ENCODE measurements at places on chromosomes 2 and 18.

DNA sequence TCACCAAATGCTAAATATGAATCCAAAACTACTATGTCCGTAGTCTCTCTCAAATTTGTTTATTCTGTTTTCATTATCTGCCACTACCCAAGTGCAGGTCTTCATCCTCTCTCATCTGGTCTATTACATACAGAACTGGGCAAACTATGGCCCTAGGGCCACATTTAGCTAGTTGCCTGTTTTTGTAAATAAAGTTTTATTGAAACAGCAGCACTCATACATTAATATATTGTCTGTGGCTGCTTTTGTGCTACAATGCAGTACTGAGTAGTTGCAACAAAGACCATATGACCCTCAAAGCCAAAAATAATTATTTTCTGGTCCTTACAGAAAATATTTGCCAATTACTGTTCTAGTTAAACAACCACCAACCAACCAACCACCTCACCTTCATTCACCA lies 172.2 kb upstream of the NCKAP5 start:
- no peak for DNase-seq

- no peak for DNase-seq
Measured at GRCh38 chr2:21422724-21423522, 299.2 kb downstream of the TDRD15 start.

DNA sequence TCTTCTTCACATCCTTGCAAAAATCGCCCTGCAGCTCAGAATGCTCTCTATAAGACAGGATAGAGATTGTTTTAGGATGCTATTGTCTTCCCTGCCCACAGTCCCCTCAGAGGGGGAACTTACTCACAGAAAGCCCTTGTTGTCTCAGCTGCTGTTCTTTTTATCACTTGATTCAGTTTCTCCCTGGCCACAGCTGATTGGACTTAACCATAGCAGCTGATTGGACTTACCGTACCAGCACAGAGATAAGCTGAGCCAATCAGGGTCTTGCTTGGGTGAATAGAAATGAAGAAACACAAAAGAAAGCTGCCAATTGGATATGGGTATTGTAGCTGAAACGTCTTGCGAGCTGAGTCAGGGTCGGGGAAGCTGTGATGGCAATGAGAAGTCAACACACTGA lies 194.2 kb upstream of the MEX3C start:
- no peak for DNase-seq

GRCh38 chr18:46632401-46633071 lies 24.5 kb downstream of the LOXHD1 start:
- no peak for DNase-seq

- DNase-seq = no peak
Measured at GRCh38 chr2:66532972-66533868, 98.3 kb downstream of the MEIS1 start.

DNA sequence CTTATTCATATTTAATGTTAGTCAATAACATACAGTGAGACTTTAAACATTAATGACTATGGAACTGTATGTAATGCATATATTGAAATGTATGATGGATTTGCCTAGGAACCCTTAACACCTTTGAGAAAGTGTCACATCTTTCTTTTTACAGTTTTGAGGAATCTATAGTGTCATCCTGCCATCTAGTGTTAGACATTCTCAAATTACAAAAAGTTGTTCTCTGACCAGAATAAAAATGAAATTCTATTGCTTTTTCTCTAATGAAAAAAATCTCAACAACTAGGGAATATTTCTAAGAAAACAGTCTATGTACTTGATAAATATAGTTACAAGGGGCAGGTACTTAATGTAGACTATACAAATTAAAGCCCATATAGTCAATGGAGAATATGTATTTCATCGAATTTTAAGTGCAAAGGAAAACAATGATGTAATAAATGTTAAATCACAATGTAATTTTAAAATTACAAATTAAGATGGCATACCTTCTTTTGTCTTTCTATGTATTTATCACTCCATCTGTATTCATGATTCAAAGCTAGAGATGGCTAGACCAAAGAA lies 5.1 kb upstream of the CALCRL start:
- no peak for DNase-seq

GRCh38 chr2:71069376-71069775 lies 928 bp downstream of the NAGK start:
- no peak for DNase-seq

GRCh38 chr2:64808092-64808491 lies 154.4 kb upstream of the SERTAD2 start:
- no peak for DNase-seq

- DNase-seq = no peak
Measured at GRCh38 chr2:212288308-212288707, 250.3 kb downstream of the ERBB4 start.

- no peak for DNase-seq
Measured at GRCh38 chr2:140600116-140600515, 1530.7 kb downstream of the LRP1B start.

- DNase-seq = no peak
Measured at GRCh38 chr2:207251022-207251421, 85.3 kb upstream of the KLF7 start.

- no peak for DNase-seq
Measured at GRCh38 chr18:36279001-36279400, 18.5 kb upstream of the FHOD3 start.

DNA sequence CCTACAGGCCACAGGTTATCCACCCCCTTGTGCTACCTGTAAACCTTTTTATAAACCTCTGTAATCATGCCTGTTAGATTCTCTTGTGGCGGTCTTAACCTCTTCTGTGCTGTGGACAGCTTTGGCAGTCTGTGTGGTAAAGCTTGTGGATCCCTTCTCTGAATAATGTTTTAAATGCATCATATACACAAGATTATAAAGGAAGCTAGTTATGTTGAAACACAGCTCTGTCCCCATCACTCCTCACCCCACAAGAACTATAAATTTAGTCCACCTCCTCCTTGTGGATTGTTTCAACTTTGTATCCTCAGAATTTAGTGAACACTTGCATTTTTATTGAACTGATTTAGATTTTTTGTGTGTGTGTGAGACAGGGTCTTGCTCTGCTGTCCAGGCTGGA lies 107.7 kb downstream of the ICA1L start:
- DNase-seq = no peak

DNA sequence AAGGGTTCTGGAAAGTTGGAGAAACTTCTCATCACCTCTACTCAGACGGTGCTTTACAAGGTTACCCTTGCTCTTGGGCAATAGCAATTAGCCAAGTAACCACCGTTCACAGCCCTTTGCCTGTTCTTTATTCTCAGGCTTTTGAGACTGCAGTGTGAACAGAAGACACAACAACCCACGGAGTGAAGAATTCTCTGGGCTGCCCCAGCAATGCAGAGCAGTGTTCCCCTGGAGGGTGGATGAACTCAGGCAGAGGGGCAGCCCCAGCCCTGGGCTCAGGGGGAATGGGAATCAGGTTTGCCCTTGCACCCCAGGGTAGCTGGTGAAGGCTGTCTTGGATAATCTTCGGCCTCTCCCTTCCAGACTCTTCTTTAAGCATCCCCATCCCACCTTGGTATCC lies 69.1 kb downstream of the MCFD2 start:
- no peak for DNase-seq

- DNase-seq = no peak
Measured at GRCh38 chr2:46366668-46367052, 69.5 kb downstream of the EPAS1 start.

DNA sequence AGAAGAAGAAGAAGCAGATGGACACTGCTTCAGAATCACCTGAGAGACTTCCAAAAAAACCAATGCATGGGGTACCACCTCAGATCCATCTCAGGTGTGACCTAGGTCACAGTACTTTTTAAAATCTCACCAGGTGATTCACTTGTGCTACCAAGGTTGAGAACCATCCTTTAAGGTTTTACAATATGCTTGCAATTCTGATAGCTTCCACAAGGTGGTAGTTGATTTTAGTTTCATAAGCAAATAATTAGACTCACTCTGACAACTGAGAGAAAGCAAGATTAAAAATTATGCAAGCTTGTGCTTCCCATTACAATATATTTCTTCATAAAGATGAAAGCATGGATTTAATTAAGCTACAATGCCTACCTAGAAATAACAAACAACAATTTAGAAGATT lies 355.1 kb downstream of the EN1 start:
- DNase-seq = no peak

DNA sequence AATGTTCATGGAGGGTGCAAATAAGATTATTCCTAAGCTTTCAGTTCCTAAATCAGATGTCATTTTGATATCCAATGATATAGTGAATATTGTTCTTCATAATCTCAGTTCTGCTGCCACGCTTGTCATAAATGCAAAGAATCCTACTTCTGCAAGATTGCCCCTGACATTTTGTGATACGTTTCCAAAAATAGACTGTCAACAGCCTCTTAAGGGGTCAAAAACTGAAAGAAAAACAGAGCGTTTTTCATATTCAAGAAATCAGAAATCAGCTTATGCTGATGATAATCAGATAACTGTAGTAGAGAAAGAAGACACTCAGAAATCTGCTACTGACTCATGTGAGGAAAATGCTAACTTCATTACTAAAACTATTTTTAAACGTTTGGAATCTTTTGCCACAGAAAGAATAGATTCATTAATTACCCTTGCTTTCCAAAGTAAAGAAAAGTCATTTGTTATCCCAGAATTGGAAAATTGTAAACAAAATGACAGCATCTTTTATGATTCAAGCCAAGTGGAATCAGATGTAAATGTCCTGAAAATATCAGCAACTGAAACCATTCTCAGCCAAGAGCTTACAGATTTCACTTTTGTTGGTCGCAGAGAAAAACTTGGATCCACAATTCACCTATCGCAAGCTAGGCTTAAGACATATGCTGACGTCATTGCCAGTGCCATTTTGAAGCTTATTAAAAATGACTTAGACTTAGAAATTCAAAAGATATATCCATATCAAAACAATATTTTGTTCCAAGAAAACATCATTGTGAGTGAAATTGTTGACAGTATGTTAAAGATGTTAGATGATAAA lies 55.1 kb downstream of the FSIP2 start:
- DNase-seq = no peak

DNA sequence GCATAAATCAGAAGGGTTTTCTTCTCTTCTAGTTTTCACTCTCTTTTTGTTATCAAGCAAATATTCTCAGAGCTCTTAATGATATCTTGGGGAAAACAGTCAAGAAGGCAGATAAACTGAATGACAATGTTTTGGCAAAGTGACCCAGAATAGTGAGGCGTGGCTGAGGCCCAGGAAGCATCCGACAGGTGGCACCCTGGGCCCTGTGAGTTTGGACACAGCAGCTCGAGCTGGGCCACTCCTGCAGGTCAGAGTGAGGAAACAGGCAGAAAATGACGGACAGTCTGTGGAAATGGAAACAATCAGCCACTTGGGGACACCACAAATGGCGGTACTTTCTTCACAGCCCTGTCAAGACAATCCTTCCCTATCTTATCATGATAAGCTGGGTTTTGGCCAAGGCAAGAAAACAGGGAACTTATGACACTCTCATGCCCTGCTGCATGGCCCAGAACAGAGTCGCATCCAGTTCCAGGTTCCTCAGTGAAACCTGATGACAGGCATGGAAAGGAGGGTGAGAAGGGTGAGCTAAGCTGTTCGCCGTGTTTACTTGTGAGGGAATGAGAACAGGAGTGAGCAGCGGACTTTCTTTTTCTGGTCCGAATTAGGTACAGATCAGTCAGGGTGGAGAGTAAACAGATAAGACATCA lies 32.1 kb downstream of the MRPL44 start:
- no peak for DNase-seq

DNA sequence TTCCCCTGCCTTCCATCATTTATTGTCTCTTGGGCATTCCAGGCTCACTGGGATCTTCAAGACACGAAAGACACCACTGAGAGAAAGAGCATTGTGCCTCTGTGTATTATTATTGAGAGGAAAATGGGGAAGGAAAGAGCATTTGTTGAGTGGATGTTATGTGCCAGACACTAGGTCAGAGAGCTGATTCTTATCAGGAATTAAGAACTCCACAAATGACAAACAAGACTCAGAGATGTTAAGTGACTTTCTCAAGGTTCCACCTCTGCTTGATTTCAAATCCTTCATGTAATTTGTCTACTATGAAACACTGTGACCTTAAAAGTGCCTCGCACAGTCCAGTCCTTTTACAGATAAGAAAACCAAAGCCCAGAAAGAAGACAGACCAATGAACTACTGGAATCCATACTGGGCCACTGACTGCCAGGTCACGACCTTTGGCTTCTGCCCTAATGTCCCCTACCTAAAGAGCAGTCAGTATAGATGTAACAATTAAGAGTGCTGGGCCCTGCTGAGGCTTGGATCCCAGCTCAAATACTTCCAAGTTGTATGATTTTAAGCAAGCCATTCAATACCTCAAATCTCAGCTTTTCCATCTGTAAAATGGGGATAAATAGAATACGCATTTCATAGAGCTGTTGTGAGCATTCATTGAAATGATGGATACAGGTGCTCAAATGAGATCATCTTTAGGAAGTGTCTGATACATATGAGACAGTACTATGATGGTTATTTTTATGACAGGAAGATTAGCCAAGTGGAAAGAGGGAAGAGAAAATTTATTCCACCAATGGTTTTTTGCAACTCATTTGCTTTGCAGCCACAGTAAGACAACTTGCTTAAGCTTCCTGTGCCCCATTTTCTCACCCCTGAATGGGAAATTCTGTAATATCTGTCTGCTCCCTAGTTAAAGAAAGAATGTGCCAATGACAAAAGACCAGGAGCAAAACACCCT lies 10.9 kb downstream of the KLF7 start:
- DNase-seq = no peak

DNA sequence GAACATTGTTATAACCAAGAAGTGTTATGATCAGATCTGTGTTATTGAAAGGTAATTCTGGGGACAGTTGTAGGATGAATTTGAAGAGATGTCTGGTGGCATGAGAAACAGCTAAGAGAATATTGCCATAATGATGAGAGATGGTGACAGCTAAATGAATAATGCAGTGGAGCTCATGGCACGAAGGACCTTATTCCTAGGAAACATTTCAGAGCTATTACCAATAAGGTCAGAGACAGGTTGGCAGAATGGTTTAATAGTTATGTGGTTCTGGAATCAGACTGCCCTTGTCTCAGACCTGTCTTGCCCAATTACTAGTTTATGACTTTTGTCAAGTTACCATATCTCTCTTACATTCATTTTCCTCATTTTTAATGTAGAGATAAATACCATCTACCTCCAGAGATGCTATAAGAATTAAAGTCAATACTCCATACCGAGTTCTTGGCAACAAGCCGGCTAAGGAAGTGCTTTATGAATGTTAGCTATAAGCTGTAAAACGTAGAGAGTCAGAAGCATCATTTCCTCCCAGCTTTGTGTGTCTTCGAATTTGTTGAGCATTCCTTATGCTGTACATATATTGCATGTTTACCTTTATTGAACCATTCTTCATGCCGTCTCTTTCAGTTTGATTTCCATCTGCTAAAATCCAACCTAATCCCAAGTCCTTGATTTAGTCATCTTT lies 73.6 kb upstream of the COL5A2 start:
- no peak for DNase-seq

DNA sequence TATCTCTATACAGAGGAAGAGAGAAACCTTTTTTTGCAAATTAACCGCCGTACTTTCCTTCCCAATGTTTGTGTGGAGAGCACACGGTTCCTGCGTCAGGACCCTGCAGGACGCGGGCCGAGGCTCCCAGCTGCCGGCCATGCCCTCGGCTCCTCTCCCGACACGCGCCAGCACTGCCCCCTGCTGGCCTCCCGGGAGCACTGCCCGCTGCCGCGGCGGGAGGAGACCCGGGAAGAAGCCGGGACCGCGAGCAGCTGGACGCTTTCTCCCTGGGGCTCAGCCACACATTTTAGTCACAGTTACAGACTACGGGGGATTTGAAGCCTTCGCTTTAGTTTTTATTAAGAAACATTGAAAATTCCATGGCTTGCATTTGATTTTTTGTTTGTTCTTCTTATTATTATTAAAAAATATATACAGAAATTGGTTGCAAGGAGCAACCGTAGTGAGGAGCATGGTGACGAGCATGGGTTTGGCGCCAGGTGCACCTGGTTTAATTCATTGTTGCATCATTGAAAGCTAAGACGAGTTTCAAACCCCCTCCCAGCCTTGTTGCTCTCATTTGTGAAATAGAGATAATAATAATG lies 401.2 kb downstream of the GALR1 start:
- peak; percentile 88 for DNase-seq
